SK-MEL-5 (cell line): ENCODE measurements at places on chromosomes 11 and 22. TPM values are rescaled to one million over a fixed set of nuclear protein-coding genes. Genes with fewer than 3 reads are reported as not detected.

The APOL5 gene
- total RNA-seq = not detected in 2 replicates

The RAB38 gene
- 376 TPM in 2 replicates for total RNA-seq

The OR10A2 gene
- total RNA-seq = not detected in 2 replicates

The FGF4 gene
- total RNA-seq = not detected in 2 replicates

The IZUMO1R gene
- not detected in 2 replicates for total RNA-seq

The DDI1 gene
- not detected in 2 replicates for total RNA-seq

The NCR3LG1 gene
- 5.7 and 6.6 TPM in 2 replicates for total RNA-seq

The SMDT1 gene
- total RNA-seq = 17.4 and 19.5 TPM in 2 replicates

The CHADL gene
- total RNA-seq = 0.13 and 0.56 TPM in 2 replicates

The ROBO4 gene
- total RNA-seq = not detected in 2 replicates

The MRGPRF gene
- total RNA-seq = 0.11 and 0.61 TPM in 2 replicates

The KCNC1 gene
- 0.11 and 0.27 TPM in 2 replicates for total RNA-seq

The AQP11 gene
- total RNA-seq = 0.67 and 1.4 TPM in 2 replicates

The CACNA1I gene
- not detected in 2 replicates for total RNA-seq

The FAM111A gene
- total RNA-seq = 30.6 and 31.1 TPM in 2 replicates

DNA sequence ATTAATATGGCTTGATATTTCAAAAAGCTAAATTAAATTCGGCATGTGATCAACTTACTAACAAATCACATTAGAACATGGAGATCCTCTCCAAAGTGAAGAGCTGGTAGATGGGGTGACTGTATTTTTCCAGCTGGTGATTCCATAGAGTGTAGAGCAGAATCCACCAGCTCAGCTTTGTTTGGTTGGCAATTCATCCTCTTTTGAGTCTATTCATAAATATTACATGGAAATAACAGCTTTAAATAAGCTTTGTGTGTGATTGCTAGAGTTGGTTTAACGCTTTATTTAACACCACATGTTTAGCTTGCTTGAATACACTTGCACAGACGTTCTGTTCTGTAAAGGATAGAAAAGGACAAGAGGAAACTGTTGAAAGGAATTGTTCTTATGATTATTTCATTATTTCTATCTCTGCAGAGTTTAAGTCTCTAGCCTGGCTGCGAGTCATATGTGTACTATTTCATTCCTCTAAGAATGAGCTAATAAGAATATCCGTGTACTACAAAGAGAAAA is 738.3 kb upstream of the KIRREL3 start:
- no peak for DNase-seq

- DNase-seq = peak; percentile 68
These were observed 17.3 kb downstream of the TRAF6 start for GRCh38 chr11:36492724-36493304.

DNA sequence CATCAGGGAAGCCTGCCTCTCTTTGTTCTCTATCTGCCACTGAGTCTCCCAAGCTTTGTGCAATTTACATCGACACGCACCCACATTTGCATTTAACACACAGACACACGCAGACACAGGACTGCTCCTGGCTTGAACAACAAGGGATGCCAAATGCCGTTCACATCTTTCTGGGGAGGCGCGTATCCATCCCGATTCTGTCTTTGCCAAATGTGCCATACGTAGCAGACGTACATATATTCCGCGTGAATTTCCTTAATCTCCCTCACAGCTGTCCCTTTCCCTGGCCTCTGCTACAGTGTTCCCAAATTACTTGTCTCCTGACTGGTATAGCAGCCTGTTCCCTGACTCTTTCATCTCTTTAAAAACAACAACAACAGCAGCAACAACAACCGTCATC is 409.5 kb downstream of the MIAT start:
- no peak for DNase-seq

DNA sequence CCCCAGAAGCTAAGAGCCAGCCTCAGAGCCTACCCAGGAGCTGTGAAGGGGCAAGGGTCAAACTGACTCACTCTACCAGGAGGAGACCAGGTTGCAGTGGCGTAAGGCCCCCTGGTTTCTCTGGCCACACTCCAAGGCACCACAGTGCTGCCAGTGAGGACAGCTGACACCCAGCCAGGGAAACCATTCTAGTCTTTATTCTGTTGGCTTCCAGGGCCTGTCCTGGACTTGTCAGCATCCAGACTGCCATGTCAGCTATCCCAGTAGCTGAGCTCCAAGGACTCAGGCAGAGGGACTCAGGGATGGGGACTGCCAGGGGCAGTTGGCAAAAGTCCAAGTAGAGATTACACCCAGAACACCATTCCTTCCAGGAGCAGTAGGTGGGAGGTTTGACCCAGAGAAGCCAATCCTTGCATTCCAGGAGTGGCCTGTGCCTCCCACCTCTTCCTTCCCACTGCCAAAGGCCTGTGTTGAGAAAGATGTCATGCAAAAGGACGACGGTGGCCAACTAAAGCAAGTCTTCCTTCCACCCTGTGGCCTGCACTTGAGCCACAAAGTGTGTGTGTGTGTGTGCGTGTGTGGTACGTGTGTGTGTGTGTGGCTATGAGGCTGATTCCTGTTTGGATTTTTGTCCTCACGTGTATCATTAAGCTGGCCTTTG is 3.6 kb upstream of the MAPK8IP1 start:
- no peak for DNase-seq

DNA sequence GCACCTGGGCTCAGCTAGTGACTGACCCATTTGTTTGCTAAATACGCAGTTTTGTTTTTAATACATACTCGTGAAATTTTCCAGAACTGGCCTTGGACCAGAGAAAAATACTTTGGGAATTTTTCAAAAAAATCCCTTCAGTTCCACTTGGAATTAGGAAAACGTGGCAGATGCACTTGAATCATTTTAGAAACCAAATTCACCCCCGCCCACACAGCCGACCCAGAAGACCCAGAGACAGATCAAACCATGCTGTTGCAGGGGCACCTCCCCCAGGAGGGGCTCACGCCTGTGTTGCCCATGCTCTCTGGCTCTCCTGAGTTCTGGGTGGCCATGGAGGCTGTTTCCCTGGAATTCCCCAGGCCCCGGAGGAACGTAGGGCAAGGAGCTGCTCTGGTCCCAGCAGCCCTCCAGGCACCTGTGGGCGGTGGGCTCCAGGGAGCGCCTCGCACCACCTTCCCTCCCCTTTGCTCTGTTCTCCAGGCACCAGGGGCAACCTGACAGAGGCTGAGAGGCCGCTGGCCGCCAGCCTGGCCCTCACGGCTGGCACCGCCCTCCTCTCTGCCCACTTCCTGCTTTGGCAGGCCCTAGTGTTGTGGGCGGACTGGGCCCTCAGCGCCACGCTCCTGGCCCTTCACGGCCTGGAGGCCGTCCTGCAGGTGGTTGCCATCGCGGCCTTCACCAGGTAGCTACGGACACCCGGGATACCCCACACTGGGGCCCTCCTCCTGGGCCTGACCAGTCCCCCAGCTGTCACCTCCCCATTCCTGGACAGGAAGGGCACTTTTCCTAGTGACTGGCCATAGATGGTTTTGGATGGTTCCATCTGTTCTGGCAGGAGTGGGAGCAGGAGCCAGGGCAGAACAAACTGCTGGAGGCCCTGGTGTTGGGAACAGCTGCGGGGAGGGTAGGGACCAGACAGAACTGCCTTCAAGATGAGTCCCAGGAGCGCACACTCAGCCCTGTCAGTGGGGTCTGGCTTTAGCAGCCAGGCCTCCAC is 3.3 kb upstream of the EPS8L2 start:
- peak; percentile 49 for DNase-seq

- no peak for DNase-seq
These were observed 43.6 kb downstream of the LRRC32 start for GRCh38 chr11:76626921-76627401.

DNA sequence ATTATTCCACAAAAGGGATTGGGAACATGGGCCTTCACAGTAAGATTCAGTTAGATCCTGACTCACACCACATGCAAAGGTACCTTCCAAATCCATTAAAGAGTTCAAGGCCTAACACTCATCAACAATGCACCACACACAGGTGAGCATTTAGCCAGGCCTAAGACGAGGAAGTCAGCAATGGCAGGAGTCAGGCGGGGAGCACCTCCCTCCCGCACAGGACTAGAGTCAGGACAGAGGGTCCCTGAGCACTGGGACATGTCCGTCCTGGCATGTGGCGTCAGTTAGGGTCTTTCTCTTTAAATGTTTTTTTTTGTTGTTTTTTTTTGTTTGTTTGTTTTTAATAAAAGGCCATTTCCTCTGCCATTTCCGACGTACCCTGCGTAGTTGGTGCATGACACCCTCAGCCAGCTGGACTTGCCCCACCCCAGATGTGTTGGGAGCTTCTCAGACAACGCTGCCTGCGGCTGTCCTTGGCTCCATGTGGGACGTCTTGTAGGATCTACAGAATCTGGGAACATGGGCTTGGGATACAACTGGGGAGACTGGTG is 1458.6 kb downstream of the BRD1 start:
- DNase-seq = no peak

DNA sequence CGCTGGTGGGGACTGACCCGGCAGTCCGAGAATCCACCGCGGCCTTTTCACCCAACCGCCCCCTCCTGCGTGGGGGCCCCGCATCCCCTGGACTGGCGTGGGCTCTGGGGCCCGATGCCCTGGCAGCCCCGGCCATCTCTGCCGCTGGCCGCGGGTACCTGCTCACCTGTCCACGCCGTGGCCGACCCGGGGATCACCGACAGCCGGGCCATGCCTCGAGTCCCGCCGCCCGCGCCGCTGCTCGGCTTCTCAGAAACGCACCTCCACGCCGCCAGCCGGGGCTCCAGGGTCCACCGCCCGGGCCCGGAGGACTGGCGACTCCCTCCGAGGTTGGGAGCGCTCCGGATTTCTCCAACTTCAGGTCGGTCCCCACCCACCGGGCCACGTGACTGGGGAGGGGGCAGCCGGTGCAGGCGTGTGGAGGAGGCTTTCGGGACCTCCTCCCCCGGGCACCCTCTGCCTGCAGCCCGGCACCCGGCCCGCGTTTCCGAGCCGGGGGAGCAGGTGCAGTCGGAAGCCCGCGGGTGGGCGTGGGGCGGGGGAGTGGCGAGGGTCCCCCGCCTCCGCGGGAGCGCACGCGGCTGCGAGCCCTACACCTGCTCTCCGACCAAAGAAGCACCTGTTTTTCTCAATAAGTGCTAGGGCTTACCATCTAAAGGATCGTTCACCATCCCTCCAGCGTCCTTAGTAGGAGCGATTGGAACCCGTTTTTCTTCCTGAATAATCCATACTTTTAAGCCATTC is 554 bp upstream of the NRIP3 start:
- DNase-seq = no peak

DNA sequence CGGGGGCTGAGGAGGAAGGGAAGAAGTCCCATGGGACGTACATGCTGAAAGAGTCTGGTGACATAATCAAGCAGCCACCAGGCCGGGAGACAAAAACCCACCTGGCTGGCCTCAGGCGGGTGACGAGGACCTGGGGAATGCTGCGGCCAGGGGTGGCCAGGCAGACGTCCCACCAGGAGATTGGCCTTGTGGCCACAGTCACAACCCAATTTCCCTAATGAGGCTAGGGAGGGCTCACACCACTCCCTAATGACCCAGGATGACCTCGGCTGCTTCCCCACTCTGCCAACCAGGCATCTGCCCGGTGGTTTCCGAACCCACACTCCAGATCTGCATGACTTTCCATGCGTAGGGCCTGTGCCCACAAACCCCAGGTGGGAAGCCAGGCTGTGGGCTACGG is 66.9 kb downstream of the SCUBE1 start:
- DNase-seq = no peak

DNA sequence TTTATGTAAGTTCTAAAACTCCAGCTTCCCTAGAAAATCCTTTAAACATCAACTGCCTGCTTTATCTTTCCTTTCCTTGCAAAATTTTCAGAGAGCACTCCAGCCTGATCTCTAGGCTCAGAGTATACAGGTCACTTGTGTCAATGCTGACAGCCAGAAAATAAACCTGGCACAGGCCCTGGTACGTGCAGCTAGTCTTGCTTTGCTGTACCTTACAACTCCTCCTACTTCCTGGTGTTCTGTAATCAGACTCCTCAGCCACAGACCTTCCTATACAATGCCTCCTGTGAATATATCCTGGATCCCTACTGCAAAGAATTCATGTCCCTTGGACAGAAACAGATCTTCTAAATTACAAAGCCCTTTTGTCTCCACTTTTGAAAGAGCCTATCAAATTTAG is 24.2 kb upstream of the TMEM123 start:
- DNase-seq = peak; percentile 67

DNA sequence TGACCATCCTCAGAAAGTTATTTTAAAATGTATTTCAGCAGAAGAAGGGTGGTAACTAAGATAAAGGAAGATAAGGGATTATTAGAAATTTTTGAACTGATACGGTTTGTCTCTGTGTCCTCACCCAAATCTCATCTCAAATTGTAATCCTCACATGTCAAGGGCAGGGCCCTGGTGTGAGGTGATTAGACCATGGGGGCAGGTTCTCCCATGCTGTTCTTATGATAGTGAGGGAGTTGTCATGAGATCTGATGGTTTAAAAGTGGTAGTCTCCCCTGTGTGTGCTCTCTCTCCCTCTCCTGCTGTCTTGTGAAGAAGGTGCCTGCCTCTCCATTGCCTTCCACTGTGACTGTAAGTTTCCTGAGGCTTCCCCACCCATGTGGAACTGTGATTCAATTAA is 36.1 kb downstream of the CYP2R1 start:
- no peak for DNase-seq

- DNase-seq = no peak
These were observed 149.4 kb downstream of the SNX19 start for GRCh38 chr11:130766650-130767565.

DNA sequence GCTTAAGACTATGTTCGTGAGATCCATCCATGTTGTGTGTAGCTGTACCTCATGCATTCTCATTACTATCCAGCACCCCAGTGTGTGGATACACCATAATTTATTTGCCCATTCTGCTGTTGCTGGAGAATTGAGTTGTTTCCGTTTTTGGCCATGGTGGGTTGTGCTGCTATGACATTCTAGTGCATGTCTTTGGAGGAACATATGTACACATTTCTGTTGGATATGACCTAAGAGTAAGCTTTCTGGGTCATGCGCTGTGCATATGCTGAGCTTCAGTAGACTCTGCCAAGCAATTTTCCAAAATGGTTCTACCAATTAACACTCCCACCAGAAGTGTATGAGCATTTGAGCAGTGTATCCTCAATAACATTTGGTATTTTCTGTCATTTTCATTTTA is 316.6 kb downstream of the MIAT start:
- no peak for DNase-seq

- DNase-seq = no peak
These were observed 187.4 kb downstream of the GRIK4 start for GRCh38 chr11:120698918-120699317.

GRCh38 chr22:45083659-45084305 is 74.0 kb upstream of the PHF21B start:
- no peak for DNase-seq

- no peak for DNase-seq
These were observed 6.7 kb downstream of the GALNT18 start for GRCh38 chr11:11615086-11615485.

DNA sequence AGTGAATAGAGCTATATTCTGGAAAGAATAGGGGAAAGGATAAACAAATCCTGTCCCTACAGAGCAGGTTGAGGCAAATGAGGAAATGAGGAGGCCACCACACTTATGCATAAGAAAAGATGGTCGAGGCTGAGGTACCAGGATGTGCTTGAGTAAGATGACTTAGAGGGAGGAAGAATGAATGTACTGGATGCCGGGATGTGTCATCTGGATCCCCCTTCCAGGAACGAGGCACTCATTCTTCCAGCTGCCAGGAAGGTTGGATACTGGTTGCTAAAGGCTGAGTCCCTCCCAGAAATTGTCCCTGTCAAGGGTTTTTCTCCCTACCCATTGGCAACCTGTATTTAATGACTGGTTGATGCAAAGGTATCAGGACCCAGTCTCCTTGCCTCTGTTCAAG is 31.1 kb upstream of the SYT9 start:
- no peak for DNase-seq

GRCh38 chr11:129932381-129933067 is 37.1 kb upstream of the NFRKB start:
- DNase-seq = no peak

GRCh38 chr11:125918140-125918840 is 14.0 kb downstream of the DDX25 start:
- no peak for DNase-seq
